ENCODE measurements at places on chromosomes 7 and 10.

DNA sequence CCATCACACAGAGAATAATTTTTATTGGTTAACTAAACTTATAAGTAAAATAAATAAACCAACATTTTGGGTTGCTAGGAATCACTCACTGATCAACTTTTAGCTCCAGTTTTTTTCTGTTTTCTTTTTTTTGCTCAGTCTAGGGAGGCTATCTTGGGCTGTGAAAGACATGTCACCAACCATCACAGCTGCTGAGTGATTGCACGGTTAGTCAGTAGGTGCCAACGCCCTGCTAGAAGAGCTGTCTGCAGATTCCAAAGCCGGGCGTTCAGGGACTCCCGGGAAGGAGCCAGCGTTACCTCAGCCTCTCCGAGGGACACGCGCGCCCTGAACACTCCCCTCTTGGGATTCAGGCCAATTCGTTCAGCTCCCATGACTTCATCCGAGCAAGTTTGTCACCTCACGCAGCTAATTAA lies 604 bp upstream of the STAM start:
- peak; percentile 88 for DNase-seq

GRCh38 chr10:4373098-4373497 lies 452.9 kb upstream of the AKR1E2 start:
- no peak for DNase-seq

DNA sequence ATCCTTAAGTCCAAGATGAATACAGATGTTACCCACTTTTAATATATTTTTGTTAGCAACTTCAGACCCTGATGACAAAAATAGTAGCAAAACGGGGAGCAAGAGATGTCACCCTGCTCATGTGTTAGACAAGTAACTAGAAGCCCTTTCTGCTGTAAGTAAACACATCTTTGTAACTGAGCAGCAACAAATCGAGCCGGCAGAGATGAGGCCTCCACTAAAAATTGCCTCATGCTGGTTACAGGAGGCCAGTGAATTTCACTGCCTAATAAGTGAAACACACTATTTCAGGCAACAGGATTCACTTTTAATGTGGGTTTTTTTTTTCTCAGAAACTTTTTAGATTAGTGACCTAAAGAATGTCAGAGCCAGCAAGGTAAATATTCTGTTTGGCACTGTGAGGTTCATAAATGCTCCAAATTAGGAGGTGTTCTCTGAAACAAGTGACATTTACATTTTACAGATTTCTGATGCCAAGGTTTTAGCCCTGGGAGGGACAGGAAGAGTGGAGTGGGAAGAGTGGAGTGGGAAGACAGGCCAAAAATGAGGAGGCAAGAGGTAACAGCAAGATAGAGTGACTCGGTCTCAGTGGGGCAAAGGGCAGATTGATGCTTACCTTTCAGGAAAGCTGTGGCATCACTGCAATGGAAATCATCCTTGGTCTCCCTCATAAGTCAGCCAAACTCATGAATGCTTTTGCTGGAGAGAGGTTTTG lies 53.6 kb upstream of the LRRC17 start:
- DNase-seq = no peak

- DNase-seq = no peak
These were observed 311.0 kb downstream of the GPAM start for GRCh38 chr10:111872591-111872990.

- DNase-seq = peak; percentile 3
These were observed 17.7 kb upstream of the EXOC4 start for GRCh38 chr7:133234961-133235875.

DNA sequence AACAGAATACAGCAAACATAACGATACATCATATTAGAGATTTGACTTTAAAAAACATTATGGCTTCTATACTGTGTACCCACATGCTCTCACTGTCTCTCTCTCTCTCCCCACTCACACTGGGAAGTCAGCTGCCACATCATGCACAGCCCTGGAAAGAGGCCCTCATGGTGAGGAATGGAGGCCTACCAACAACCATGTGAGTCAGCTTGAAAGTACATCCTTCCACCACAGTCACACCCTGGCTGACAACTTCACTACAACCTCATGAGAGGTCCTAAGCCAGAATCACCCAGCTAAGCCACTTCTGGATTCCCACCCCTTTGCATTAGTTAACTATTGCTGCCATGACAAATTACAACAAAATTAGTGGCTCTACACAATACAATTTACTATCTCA lies 23.3 kb upstream of the GPR22 start:
- DNase-seq = peak; percentile 61

DNA sequence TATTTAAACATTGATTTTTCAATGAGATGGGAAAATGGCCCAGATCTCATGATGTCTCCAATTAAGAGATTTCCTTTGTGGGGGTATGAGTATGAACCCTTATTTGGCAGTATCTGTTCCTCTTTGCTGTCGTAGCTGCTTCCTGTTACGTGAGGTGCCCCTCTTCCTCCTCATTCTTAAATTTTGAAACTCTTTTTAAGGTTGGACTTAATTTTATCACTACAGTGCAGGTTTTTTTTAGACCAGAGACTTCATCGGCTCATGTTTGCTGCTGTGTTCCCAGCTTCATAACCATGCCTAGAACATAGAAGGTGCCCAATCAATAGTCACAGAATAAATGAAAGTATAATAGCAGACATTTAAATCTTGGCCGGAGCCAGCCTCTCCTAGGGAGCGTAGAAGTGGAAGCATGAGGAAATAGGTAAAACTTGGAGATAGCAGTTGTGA lies 2.4 kb downstream of the MIOS start:
- DNase-seq = no peak

DNA sequence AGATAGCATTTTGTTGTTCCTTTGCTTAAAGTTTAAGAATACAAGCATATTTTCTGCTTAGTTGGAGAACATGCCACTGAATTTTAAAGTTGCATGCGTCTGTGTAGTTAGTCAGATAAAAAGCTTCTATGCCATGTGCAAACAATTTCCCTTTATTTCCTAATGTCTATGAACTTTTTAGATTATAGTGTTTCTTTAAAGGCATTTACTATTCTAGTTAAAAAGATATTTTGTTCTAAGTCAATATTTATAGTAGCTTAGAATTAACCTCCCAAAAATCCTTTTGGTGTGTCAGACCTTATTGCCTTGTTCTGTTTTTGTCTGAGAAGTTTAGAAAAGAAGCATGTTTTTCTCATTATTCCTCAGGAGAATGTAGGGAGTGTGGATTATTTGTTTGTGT lies 99.0 kb upstream of the GATA3 start:
- DNase-seq = peak; percentile 21

DNA sequence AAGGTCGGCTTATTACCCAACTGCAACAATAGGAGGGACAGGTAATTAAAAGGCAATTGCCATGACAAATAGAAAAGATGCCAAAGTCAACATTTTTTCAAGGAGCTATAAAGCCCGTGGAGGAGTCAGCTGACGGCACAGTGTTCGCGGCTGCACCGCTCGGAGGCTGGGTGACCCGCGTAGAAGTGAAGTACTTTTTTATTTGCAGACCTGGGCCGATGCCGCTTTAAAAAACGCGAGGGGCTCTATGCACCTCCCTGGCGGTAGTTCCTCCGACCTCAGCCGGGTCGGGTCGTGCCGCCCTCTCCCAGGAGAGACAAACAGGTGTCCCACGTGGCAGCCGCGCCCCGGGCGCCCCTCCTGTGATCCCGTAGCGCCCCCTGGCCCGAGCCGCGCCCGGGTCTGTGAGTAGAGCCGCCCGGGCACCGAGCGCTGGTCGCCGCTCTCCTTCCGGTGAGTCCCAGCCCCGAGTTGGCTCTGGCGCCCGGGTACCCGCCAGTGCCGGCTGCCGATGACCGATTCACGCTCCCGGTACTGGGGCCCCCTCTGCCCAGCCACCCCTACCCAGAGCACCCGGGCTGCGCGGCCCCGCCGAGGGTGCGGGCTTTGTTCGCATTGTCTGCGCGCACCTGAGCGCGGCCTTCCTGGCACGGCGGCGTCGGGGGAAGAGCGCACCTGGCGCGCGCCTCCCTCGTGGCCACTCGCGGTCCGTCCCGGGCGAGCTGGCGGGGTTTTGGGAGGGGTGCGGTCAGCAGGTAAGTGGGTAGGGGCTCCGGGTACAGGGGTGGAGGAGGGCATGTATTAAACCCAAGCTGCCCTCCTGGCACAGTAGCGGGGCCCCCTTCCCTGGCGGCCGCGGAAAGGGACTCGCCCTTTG lies at the start of gene VWA2:
Gene VWA2, plus strand, starts transcription at position 138 of the 877 bp plus-strand sequence. CDS start 9,460 bp downstream, outside the sequence.
- no peak for DNase-seq

DNA sequence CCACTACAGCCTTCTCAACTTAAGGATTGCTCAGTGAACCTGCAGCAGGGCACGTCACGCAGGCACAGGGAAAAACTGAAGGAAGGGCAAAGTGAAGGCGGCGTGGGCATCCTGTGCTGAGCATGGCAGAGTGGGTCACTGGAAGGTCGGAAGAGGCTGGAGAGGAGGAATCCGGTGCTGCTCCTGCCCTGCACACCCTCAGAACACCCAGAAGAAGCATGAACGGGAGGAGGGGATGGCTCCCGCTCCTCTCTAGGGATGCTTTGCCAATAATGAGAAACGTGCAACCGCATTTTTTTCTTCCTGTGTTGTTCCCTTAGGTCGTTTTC lies 175.1 kb downstream of the TNS3 start:
- DNase-seq = no peak

GRCh38 chr10:2214092-2214491 lies 476.8 kb upstream of the ADARB2 start:
- DNase-seq = peak; percentile 3

DNA sequence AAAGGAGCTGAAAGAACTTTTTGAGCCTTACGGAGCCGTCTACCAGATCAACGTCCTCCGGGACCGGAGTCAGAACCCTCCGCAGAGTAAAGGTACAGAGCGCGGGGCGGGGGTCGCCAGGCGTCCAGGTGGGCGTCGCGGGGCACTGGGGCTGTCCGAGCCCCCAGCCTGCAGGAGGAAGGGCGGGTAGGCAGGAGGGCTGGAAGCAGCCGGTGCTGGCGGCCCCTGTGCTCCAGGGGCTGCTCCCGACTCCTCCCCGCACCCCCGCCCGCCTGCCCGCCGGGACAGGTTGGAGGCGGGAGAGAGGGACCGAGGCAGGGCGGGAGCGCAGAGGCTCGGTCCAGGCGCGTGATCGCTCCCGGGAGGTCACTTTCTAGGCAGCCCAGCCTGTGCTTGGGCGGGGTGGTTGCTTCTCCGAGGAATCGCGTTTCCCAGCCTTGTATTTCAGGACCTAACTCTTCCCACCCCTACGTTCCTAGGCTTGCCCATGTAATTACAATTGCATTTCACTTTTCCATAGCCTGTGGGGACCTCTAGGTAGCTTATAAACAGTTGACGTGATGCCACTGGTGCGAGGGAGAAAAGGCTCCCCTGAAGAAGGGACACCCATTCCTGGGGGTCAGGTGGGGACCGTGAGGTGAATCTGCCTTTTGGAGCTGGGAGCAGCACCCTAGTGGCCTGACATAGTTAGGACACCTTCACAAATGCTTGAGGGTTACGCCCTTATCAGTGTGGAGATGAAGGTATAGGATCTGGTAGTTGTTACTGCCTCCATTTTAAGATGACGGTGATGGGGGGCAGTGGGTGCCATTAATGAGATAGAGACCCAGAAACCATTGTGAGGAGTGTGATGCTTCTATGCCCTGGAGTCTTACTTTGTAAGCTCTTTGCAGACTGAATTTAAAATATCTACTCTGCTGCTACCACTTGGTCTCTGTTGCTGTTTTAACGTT lies 148.2 kb downstream of the CELF2 start:
- DNase-seq = peak; percentile 15

- DNase-seq = peak; percentile 23
These were observed 90.1 kb upstream of the NFE2L3 start for GRCh38 chr7:26061678-26062603.

- no peak for DNase-seq
These were observed 4.3 kb downstream of the HOXA11 start for GRCh38 chr7:27180431-27181420.

GRCh38 chr7:139345042-139345441 lies 3.9 kb downstream of the FMC1 start:
- no peak for DNase-seq

DNA sequence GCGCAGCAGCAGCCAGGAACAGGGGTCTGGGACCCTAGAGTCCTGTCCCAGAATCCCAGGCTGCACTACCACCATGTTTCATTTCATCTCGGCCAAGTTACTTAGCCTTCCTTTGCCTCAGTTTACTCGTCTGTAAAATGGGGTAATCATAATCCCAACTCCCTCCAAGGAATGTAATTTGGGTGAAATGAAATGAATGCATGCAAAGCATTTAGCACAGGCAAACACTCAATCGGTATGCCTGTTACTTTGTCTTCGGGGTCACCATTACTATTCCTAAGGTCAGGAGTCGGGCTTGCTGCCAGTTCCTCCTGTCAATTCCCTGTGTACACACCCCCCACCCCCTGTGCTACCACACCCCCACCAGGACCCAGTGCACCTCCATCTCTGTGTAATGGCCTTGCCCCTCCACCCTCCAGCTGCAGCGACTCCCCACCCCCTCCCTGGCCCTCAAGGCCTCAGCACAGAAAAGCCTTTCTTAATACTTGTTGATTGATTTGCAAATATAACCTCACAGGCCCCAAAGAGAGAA lies 1.7 kb downstream of the TNS3 start:
- DNase-seq = no peak

- DNase-seq = peak; percentile 5
These were observed 33.5 kb upstream of the VPS41 start for GRCh38 chr7:38942431-38943051.

DNA sequence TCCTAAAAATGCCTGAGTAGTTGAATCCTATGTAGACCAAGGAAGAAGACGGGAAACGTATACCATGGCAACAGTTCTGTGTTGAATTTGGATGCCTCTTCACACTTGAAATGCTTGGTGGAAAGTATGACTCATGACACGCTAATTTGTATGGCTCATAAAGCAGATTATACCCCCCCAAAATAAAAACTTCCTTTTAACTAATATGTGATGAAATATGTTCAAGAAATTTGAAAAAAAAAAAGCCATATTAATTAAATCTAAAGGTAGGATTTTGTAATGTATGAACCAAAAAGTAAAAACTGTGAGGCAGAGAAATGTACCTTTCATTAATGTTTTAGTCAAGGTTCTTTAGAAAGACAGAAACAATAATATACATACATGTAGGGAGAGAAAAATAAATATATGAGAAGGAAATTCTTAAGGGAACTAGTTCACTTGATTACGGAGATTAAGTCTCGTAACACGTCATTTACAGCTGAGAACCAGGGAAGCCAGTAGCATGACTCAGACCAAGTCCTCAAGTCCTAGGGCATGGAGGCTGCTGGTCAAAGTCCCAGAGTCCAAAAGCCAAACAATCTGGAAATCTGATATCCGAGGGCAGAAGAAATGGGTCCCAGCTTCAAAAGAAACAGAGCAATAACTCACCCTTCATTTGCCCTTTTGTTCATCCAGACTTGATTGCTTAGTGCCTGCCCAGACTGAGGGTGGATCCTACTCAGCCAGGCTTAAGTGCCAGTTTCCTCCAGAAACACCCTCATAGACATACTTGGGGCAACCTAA lies 485.1 kb downstream of the SEMA3D start:
- DNase-seq = peak; percentile 91

Data from fibroblast of skin of back (primary cell).